ENCODE measurements at places on chromosomes 11 and 22. TPM values are rescaled to one million over a fixed set of nuclear protein-coding genes. Genes with fewer than 3 reads are reported as not detected.

RTL10 gene
- 2.5 TPM for polyA plus RNA-seq

USP2 gene
- polyA plus RNA-seq: 11.7 TPM

FGF3 gene
- polyA plus RNA-seq: not detected

TYR gene
- polyA plus RNA-seq: not detected

ELFN2 gene
- polyA plus RNA-seq: 0.19 TPM

PRDM11 gene
- polyA plus RNA-seq: 2.5 TPM

TMEM258 gene
- polyA plus RNA-seq: 402 TPM

TREH gene
- polyA plus RNA-seq: 1.7 TPM

OR56A1 gene
- not detected for polyA plus RNA-seq

HBE1 gene
- polyA plus RNA-seq: not detected

Data from Purkinje cell (primary cell).